Smooth muscle cell of the umbilical artery (primary cell): ENCODE measurements at places on chromosomes 16 and 17. TPM values are rescaled to one million over a fixed set of nuclear protein-coding genes. Genes with fewer than 3 reads are reported as not detected.

Gene XYLT1
- 83.9 and 109 TPM in 2 replicates for total RNA-seq

Gene SPIRE2
- total RNA-seq: 0.30 and 1.4 TPM in 2 replicates

Gene MARVELD3
- not detected in 2 replicates for total RNA-seq

Gene C17orf107
- total RNA-seq: 6.8 and 7.8 TPM in 2 replicates

Gene TEX14
- total RNA-seq: under 0.01 and 0.05 TPM in 2 replicates
